ENCODE measurements at places on chromosomes 13 and 19.

GRCh38 chr13:45796426-45797235 is 54.9 kb downstream of the SIAH3 start:
- DNase-seq = no peak

GRCh38 chr13:108155185-108156106 is 59.9 kb downstream of the LIG4 start:
- DNase-seq = peak; percentile 67

- DNase-seq = peak; percentile 5
Observed at GRCh38 chr13:30256713-30257467, 50.5 kb downstream of the KATNAL1 start.

GRCh38 chr13:101795025-101795424 is 342.6 kb downstream of the ITGBL1 start:
- peak; percentile 9 for DNase-seq

DNA sequence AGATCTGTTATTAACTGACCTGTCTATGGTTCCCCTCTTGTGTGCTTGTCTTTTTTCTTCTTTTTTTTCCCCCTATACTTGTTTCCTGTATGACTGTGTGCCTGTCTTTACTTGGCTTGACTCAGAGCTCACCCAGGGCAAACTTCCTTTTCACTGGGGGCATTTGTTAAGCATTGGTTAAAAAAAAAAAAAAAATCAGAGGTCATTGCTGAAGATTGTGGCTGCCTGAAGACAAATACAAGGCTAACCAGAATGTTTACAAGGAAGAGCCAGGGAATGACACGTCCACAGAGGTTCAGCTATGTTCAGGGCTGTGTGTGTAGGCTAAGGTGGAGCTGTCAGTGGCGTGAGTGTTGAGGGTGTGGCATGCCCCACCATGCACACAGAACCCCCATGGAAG is 47.1 kb downstream of the LNX2 start:
- DNase-seq = no peak

- DNase-seq = no peak
Observed at GRCh38 chr19:31804668-31805067, 455.4 kb upstream of the TSHZ3 start.

DNA sequence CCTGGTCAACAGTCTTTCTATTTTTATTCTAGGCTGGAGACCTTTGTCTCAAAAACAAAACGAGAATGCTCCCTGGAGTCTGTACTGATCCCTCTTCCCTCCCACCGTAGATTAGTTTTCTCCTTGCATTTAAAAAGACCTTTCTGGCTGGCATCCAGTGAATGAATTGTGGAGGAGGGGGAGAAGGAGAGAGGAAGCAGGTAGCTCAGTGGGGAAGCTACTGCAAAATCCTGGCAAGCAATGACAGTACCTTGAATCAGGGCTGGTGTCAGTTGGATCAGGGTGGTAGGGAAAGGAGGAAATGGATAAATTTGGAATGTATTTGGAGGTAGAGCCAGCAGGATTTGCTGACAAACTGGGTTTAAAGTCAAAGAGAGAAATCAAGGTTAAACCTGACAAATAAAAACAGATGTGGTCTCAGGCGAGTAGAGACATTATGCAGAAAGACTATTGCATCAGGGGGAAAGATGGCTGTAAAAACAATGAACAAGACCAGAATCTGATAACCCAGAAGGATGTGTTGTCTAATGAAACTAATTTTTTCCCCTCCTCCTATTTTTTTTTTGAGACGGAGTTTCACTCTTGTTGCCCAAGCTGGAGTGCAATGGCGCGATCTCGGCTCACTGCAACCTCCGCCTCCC is 3.5 kb upstream of the CYP2S1 start:
- no peak for DNase-seq

GRCh38 chr13:23995283-23996073 is 98.2 kb upstream of the C1QTNF9B start:
- no peak for DNase-seq

DNA sequence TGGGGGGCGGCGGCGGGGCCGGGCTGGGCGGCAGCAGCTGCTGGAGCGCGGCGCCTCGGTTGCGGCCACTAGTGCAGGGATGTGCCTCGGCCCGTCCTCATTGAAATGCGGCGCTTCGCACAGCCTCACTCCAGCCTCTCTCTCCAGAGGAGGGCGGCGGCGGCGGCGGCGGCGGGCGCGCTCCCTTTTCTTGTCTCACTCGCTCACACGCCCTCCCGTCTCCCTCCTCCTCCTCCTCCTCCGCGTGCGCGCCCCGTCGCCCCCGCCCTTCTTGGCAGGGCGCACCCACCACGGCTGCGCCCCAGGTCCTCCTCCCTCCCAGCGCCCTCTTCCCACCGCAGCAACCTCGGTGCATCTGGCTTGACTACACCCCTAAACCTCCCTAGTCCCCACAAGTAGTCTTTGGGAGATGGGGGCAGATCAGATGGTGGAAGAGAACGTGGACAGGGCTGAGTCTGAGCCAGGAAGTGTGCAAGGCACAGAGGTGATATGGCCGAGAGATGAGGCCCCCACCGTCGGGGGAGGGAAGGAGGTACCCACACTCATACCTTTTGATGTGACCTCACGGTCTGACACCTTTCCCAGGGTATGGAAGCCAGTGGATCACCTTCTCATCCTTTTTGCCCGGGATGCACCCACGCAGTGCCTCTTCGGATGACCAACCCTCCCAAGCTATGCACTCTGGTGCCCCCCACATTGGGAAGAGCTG is at the start of gene DCLK1:
TSS of gene DCLK1 (minus strand) at position 161 of the 709 bp plus-strand sequence.
- DNase-seq = peak; percentile 25

DNA sequence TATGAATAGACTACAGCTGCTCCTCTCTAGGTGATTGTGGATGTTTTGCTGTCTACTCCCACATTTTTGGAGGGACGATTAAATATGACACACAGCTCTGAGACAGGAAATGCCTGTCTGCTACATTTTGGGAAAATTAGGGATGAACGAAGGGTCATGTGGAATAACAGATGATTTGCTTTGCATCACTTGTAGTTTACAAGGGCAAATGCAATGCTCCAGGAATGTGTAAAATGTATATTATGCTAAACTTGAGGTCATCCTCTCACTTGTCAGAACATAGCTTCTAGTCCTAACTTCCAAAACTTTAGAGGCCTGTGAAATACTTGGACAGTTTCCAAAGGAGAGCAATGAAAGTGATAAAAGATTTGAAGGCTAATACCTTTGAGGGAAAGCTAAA is 284.2 kb upstream of the DACH1 start:
- DNase-seq = no peak

GRCh38 chr19:55567708-55568328 is 12.8 kb downstream of the ZNF579 start:
- no peak for DNase-seq

DNA sequence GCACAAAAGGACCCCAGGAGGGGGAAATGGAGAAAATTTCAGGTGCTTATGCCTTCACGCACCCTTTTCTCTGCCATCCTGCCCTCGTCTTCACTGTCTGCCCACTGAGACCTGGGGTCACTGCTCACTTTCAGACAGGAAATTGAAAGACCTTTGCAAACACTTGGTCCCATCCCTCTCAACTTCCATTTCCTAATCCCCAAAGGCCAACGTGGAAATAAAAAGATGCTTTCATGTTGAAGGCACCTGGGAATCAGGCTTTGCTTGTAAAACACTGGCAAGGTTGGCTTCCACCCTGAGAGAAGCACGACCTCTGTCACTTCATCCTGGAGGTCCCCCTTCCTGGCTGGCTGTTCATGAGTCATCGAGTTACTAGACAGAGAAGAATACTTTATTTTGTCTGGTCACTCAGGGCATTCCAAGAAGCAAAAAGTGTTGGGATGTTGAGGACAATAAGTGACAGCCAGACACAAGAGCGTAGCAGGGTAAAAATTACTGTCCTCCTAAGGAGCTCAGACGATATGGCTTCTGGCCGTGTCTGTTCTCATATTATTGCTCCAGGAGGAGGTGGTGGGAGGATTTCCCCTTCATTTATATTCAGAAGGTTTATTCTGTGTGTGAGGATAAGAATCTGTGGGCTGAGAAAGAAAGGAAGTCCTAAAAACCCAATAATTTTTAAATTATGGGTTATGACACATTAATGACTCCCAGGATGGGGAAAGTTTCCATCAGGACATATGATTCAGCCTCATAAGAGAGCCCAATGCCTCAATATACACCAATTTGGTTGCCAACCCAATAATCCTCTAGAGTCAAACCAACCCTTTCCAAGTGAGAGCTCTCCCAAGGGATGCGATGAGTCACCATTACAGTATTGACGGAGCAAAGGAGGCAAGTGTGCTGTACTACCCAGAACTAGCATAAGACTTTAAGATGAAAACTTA is 409.0 kb downstream of the COG6 start:
- DNase-seq = peak; percentile 97

GRCh38 chr13:31380715-31381114 is 180.9 kb downstream of the B3GLCT start:
- DNase-seq = no peak

- no peak for DNase-seq
Observed at GRCh38 chr19:58511353-58512208, at the start of gene SLC27A5. Gene SLC27A5 (minus strand): TSS chr19:58511992. CDS start chr19:58511955, 37 bp downstream.

DNA sequence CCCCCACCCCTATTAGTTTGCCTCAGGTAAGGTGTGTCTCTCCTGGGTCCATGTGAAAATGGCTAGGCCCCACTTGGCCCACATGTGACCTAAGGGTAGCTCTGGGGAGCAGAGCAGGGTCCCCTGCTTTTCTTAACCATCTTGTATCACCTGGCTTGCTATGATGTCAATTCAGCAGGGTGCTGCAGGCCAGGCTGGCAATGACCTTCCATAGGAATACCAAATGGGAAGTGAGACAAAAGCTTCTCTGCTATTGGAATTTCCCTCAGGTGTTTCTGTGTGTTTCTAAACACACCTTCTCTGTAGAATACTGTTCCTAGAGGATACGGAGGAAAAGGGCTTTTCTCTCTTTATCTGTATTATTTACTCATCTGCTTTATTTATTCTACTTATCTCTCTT is 35.7 kb upstream of the DACH1 start:
- DNase-seq = no peak

DNA sequence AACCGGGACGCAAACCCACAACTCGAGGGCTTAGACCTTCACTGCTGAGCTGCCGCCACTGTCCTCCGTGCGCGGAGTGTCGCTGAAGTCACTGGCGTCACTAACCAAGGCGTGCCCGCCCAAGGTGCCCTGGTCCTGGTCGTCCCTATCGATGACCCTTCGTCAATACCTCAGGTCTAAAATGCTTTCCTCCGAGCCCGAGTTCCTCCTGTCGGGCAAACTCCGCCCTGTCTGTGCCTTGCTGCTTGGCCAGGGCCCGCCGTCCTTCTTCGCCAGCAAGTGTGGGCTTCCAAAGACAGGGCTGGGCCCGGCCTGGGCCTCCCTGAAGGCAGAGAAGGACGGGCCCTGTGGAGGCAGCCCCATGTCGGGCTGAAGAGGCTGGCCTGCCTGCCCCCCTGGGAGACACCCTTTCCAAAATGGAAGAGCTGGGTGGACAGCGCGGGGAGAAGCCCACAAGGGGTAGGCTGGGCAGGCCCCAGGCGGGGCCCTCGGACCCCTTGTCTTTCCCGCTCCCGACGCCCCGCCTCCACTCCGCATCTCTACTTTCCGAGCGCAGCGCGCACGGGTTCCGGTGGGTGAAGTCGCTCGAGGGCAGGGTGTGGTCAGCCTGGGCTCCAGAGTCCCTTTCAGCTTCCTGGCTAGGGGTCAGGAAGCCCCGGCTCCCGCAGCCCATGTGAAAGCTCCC is 13.4 kb downstream of the RB1 start:
- DNase-seq = no peak

GRCh38 chr13:33172400-33172799 is 113.2 kb downstream of the STARD13 start:
- DNase-seq = peak; percentile 76

DNA sequence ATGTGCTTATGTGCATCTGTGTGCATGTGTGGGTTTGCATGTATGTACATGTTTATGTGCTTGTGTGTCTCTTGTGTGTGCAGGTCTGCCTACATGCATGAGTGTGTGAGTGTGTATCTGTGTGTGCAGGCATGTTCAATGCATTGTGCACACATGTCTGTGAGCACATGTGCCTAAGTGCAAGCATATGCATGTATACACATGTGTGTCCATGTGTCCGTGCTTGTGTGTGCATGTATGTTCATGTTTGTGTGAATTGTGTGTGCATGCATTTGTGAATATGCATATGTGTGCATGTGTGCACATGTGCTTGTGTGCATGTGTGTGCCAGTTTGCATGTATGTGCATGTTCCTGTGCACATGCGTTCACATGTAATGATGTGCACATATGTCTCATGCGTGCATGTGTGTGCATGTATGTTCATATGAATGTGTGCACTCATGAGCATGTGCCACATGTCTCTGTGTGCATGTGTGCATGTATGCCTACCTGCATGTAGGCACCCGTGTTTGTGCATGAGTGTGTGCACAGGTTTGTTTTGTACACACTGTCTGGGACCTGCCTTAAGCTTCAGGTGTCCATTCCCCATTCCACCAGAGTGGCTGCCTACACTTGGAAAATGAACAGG is 32.1 kb upstream of the PTPRS start:
- no peak for DNase-seq

DNA sequence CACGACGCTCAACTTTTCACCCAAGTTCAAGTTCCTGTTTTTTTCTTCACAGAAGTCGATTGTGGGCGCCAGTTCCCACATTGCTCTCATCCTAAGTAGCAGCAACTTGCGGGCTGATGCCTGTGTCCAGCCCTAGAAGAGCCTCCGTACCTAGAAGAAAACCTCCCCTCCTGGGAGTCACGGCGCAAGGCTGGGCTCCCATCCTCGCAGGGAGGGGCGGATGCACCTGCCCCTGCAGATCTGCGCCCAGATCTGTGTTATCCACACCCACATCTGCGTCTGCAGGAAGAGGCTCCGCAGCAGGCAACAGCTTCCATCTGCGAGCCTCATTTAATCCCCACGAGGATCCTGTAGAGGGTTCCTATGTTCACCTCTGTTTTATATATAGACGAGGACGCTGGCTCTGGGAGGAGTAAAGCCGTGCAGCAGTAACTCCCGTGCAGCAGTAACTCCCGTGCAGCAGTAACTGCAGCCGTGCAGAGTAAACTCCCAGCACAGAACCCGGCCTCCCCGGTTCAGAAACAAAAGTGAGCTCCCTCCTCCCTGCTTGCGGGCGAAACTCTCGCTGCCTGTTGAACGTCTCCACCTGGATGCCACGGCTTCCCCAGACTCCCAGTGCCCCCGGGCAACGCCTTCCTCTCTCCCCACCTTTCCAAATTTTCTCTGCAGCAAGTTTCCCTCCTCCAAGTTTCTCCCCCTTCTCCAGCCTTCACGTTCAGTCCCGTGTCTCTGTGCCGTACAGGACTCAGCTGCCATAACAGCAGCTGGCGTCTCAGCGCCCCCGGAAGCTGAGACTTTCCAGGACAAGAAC is 23.5 kb upstream of the LAIR1 start:
- DNase-seq = no peak

DNA sequence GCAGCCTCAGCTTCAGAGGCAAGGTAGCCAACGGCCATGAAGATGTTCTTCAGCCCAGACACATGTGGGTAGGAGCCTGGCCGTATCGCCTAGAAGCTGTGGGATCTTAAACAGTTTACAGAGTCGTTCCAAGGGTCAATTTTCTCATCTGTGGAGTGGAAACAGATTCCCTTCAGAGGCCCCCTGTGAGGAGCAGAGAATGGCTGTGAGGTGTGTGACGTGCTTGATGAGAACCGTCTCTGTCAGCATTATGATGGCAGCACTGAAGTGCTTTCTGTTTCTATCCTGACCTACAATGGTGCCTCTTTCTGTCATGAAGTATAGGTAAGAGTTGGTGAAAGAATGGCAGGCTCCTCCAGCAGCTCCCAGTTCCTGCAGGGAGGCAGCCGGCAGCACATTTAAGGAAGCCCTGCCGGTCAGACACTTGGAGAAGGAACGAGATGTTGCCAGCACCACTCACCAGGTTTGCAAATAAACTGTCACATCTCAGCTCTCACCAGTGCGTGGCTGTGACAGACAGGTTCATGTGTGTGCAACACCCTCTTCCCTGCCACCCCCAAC is 277.3 kb downstream of the FOXO1 start:
- no peak for DNase-seq

GRCh38 chr19:5035793-5036697 is 67.1 kb downstream of the KDM4B start:
- DNase-seq = no peak

- no peak for DNase-seq
Observed at GRCh38 chr13:52949742-52950141, 78.9 kb upstream of the OLFM4 start.
